ENCODE measurements at places on chromosomes 12 and 14. TPM values are rescaled to one million over a fixed set of nuclear protein-coding genes. Genes with fewer than 3 reads are reported as not detected.

DNA sequence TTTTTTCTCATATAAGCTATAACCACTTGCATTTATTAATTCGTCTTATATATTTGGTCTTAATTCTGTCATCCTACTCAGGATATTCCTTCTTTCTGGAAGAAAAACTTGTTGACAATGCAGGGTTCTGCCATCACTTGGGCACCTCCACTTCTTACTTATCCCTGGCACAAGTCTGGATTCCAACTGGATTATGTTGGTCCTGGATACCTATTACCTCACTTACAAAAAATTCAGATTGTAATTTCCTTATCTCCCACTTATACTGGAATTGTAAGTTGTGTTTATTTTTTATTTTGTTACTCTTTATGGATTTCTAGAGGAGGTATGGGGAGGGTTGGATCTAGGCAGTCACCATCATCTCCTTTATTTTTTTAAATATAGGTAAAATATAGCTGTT, 36.7 kb downstream of the LRRIQ1 start:
- DNase-seq = no peak
- no peaks in the 10 kb centered on the region for H3K36me3 ChIP-seq
- no peak overlapping the region for H3K27ac ChIP-seq

DNA sequence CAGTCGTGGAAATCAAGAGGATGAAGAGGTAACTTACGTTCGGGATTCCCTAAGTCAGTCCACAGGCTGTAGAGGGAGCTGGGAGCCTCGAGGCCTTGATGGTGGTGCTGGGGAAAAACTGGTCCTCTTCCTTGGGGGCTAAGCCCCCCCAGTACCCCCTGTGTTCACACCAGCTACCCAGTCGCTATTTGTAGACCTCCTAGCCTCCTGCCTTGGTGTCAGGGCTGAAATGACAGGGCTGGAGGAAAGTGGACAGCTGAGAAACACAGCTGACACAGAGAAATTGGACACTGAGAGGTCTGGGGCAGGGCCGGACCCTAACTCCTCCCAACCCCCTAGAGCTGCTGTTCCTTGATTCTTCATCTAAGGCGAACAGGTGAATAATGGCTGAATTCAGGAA, at the start of gene STAC3:
Gene STAC3, minus strand, starts transcription at position 232 of the 400 bp plus-strand sequence. CDS start 1,551 bp downstream, outside the sequence.
- no peak within 1 kb of the TSS for H3K4me3 ChIP-seq
- H3K4me1 ChIP-seq = no peaks in the 10 kb centered on the region
- peaks cover 6% of the 10 kb centered on the region for H3K36me3 ChIP-seq
- H3K27ac ChIP-seq = no peak within 1 kb of the TSS
- no peak for DNase-seq

The NDRG2 gene
- polyA plus RNA-seq = 15.4 TPM

The PSME1 gene
- 176 TPM for polyA plus RNA-seq

Data from keratinocyte (primary cell).